ENCODE measurements at places on chromosomes 4 and X. TPM values are rescaled to one million over a fixed set of nuclear protein-coding genes. Genes with fewer than 3 reads are reported as not detected.

DNA sequence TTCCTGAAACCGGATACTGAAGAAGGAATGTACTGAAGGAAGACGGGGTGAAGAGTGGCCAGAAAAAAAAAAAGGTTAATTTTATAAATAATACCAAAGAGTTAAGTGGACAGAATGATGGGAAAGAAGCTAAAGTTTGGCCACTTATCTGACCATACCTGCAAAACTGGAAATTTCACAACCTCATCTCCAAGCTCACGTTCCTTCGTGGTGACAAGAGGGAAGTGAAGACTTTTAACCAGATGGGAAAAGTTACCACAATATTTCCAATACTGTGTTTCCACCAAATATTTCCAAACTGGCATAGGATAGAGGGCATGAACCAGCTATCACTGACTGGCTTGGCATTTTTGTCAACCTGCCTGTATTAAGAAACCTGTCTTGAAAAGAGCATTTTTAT, 56.4 kb downstream of the MAML3 start:
- DNase-seq = no peak

- DNase-seq = peak; percentile 85
Observed at GRCh38 chrX:133290076-133290475, 71.9 kb upstream of the TFDP3 start.

DNA sequence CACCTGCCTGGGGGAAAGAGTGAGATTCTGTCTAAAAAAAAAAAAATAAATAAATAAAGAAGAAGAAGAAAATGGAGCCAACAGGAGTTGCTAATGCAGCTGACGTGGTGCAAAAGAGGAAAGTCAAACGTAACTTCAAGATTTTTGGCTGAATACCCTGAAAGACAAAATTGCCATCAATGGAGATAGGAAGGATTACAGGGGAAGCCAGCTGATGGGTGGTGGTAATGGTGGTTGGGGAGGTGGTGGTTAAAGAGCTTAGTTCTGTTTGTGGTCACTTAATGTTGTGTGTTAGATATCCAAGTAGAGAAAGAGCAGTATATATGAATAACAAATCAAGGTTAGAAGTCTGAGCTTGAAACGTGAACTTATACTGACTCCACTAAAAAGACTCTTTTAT, 225.4 kb downstream of the ARHGAP24 start:
- DNase-seq = no peak

ETDB gene
- not detected for total RNA-seq

GRCh38 chr4:186307916-186308315, 41.9 kb downstream of the F11 start:
- DNase-seq = no peak

DNA sequence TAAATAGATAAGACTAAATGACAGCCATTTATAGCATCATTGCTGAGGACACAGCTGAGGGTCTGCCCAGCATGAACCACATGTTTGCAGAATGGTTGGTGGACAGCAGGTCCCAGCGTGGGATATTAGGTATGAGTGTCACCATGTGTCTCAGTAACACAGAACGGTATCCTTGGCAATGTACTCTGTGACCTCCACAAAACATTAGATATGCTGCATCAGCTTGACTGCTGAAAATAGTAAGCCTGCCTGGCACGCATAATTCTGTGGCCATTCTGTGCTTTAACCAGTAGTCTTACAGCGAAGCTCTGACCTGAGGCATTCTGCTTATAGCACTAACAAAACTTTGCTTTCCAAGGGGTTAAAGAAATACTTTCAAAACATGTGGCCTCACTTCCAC, 32.0 kb downstream of the LIMCH1 start:
- DNase-seq = no peak

MAOB gene
- total RNA-seq = 0.77 TPM

TLL1 gene
- total RNA-seq = 2.7 TPM

DNA sequence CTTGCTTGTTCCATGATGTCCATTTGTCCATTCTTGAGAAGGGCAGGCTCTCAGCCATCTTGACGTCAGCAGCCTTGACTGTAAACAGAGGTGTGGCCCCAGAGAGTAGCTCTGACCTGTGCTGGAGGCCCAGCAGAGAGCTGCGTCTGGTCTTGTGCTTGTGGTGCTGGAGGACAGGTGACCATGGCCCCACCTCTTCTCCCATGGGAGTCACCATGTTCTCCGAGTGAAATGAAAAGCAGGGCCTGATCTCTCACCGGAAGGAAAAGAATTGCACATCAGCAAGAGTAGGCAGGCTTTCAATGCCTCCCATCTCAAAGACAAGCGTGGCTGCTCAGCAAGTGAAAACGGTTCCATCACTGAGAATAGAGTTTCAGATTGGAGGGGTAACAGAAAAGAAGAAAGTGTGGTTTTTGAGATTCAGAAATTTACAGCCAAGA, 11.5 kb downstream of the PARM1 start:
- no peak for DNase-seq

- DNase-seq = no peak
Observed at GRCh38 chr4:151807220-151807619, 46.4 kb upstream of the GATB start.

- no peak for DNase-seq
Observed at GRCh38 chr4:81635739-81636138, 164.0 kb upstream of the RASGEF1B start.

EREG gene
- total RNA-seq = 0.14 TPM

All from astrocyte (in vitro differentiated cells and primary cell).